ENCODE measurements at places on chromosomes 7 and 10. TPM values are rescaled to one million over a fixed set of nuclear protein-coding genes. Genes with fewer than 3 reads are reported as not detected.

DNA sequence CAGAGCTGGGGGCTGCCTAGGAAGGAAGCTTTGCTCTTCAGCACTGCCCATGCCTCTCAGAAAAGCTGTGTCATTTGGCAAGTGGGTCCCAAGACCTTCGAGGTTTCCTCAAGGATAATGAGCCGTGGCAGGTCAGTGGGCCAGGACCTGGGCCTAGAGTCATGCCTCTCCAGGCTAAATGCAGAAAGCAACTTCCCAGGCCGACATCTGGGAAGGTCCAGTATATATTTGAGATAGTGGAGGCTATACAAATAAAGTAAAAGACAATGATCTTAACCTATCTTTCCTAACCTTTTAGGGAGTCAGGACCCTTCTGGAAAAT is 2.4 kb upstream of the HOXA10 start:
- DNase-seq = no peak

ASB15 gene
- 34.3 TPM for total RNA-seq

DNA sequence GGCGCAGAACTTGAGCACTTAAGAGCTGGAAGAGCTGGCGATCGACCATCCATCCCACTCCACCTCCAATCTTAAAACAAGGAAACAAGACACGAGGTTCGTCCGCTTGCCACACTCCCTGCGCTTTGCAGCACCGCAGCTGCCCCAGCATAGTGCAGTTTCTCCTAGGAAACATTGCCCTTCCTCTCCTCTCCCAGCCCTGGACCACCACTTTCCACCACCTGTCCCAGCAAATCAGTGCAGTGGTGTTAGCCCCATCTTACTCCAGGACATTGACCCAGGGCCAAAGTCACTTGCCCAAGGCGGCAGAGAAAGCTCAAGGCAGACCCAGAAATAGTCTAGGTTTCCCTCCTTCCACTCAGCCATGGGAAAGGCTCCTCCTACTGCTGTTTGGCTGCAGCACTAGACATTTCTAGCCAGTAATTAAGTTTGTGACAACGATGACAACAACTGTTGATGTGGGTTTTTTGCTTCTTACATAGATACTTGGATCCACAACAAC is 1.5 kb upstream of the PARD3 start:
- no peak for DNase-seq

FAM131B gene
- total RNA-seq = 0.97 TPM

IQCE gene
- 12.0 TPM for total RNA-seq

ZFYVE27 gene
- total RNA-seq = 19.5 TPM

CUBN gene
- 0.91 TPM for total RNA-seq
